ENCODE measurements at places on chromosomes 12 and 14.

DNA sequence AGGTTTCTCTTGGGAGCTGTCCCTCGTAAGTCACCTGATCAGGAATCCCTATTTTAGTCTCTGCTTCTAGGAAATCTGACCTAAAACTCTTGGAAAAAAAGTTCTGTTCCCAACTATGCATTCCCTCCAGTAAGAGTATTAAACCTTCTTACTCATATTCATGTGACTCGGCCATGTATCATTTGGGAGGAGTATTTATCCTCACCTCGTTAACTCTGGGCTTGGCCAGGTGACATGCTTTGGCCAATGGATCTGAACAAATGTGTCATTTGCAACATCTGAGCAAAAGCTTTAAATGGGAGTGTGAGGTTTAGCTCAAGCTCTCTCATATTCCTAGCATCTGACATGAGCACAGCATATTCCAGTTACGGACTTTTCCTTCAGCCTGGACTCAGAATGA, 226.8 kb downstream of the NUAK1 start:
- DNase-seq: no peak

DNA sequence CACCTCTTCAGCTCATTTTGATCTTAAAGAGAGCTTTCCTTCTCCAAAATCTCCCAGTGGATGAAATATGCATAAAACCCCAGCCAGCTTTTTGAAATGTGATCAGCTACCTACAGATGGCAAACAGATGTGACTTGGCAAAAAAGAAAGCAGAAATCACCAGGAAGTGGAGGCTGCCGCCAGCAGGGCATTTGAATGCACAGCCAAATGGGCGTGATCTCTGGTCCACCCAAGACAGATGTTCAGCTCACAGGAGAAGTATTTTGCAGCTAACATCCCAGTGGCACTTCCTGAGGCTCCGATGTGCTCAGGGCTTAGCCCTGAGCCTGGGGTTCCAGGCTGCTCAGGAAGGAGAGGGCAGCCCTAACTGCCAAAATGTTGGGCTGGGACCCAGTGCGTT, 78.3 kb downstream of the LGMN start:
- DNase-seq: no peak

DNA sequence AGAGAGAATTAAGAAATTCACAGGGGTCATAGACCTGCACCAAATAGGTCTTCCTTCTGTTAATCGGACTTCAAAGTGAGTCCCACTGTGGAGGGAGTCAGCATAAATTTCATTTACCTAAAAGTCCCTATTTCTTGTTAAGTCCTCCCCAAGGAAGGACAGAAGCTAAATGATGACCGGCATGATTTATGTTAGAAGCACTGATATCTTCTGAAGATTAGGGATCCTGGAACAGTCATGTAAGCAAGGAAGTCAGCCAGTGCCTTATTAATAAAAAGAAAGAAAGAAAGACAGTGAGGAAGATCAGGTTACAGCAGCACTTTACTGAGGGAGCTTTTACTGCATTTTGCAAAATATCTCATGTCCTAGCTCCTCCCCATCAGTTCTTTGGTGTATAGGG, 287.5 kb downstream of the FOXG1 start:
- DNase-seq: no peak

- DNase-seq: no peak
Observed at GRCh38 chr14:51074701-51075385, 20.1 kb downstream of the TRIM9 start.

- no peak for DNase-seq
Observed at GRCh38 chr12:128662101-128662500, 161.7 kb downstream of the SLC15A4 start.

GRCh38 chr12:123034022-123034541, 53.6 kb downstream of the ARL6IP4 start:
- DNase-seq: no peak

DNA sequence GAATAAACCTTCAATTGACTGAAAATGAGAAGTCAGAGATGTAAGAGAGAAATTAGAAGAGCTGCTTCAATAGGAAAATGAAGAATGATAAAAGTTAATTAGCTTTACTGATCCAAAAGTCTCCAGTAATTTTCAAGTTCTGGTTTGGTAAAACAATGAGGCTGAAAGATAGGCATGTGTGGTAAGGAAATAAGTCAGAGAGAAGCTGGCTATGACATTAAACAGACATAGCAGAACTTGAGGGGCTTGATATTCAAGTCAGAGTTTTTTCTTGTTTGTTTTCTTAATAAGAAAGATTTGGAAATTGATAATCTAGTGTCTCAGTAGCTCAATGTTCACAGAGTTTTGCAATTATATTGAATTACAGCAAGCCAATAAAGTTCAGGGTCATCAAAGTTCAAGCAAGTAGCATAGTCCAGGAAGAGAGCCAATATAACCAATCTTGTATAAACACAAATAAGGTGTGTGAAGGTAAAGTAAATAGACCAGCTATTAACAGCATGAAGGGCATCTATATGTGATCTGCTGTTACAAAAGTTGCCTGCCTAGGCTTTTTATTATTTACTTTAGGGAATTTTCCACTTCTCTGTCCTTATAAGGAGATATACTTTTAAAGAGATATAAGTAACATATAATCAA, 1111.5 kb downstream of the TRHDE start:
- DNase-seq: no peak

DNA sequence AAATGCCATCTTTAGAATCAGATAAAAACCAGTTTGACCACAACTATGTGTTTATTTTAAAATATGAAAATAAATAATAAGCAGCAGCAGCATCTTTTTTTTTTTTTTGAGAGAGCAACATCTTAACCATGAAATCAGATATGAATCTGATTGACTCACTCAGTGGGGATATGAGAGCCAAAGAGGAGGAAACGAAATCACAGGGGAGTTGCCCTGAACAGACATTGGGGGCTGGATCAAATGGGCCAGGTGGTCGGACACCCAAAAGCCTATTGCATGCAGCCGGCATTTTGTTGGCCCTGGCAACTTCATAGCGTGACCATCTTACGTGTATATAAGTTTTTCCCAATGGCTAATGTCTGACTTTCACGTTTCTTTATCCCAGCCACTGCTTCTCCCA, 321.1 kb downstream of the NPAS3 start:
- DNase-seq: no peak

- DNase-seq: no peak
Observed at GRCh38 chr12:57549203-57549908, 488 bp upstream of the KIF5A start.

DNA sequence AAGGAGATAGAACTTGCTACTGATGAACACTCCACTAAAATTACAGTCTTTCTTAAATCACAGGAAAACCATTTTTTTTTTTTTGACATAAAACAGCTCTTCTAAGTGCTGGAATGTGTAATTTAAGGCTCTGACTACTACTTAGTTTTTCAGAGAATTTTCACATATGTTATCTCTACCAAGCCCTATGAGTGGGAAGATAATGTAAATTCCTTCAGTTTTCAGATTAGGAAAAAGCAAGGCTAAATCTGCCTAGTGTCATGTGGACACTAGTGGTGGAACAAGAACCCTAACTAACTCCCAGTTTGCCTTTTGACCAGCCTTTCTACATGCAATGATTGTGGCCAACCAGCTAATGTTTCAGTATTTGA, 37.3 kb upstream of the CSRP2 start:
- no peak for DNase-seq

DNA sequence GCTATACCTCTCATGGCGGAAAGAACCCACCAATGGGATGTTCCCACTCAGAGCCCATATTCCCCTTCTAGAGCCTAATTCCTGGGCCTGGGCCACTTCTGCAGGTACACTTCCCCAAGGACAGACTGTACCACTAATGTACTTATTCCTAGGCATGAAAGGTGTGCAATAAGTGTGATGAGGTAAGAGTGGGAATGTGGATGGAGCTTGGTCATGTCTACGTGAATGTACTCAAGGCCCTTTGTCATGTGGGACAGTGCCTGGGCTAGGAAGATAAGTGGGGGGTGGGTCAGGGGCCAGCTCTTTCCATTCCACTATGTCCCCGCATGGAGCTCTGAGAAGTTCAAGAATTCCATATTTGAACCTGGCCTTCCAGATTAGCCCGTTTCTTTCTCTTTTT, 63.4 kb upstream of the FUT8 start:
- no peak for DNase-seq

GRCh38 chr14:88130057-88130432, 125.1 kb downstream of the GPR65 start:
- DNase-seq: no peak

- no peak for DNase-seq
Observed at GRCh38 chr14:72625689-72626088, 268.2 kb downstream of the DPF3 start.

GRCh38 chr14:63431466-63431865, 111.7 kb downstream of the PPP2R5E start:
- DNase-seq: no peak

GRCh38 chr14:85334316-85334715, 195.6 kb upstream of the FLRT2 start:
- DNase-seq: no peak

- DNase-seq: no peak
Observed at GRCh38 chr14:44279357-44279756, 227.7 kb downstream of the FSCB start.

- DNase-seq: no peak
Observed at GRCh38 chr12:53722450-53723041, 4.7 kb downstream of the CALCOCO1 start.

DNA sequence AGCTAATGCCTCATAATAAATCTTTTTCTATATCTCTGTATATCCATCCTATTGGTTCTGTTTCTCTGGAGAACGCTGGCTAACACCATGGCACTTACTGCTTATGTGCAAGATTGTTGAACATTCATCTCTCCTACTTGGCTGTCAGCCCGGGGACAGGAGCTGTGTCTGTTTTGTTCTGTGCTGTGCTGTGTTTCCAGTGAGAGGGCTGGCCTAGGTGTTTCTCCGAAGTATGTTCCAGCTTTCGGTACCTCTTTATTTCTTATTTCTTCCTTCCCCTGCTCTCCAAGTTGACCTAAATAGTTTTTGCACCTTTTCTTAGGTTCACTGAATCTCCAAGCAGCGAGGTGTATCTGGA, 18.8 kb upstream of the NR4A1 start:
- DNase-seq: no peak

- no peak for DNase-seq
Observed at GRCh38 chr14:104262515-104263514, 124.4 kb downstream of the KIF26A start.

- DNase-seq: no peak
Observed at GRCh38 chr14:32934881-32935633, 3.6 kb upstream of the NPAS3 start.

- DNase-seq: no peak
Observed at GRCh38 chr14:60275932-60276331, 26.9 kb downstream of the PPM1A start.

DNA sequence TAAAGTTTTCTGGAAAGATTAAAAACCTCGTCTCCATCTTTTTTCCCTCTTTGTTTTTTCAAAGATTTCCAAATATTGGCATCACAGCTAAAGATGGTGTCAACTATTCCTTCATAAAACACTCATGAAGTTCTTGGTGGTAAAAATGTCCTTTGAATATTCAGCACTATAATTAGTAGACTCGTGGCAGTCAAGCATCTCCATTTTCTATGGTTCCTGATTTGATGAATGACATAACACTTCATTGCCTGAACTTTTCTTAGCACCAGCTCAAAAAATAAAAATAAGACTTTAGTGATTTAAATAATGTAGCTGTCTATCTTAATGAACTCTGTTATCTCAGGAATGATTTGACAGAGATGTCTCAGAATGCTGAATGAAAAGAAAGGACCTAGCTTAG, 19.7 kb downstream of the UBE2N start:
- DNase-seq: no peak

- no peak for DNase-seq
Observed at GRCh38 chr14:45838597-45838996, 585.6 kb upstream of the MIS18BP1 start.

GRCh38 chr12:5861416-5861815, 83.6 kb downstream of the ANO2 start:
- no peak for DNase-seq

GRCh38 chr12:76025601-76026575, 5.7 kb downstream of the PHLDA1 start:
- DNase-seq: no peak

GRCh38 chr14:24680516-24680915, 46.5 kb upstream of the GZMB start:
- no peak for DNase-seq

DNA sequence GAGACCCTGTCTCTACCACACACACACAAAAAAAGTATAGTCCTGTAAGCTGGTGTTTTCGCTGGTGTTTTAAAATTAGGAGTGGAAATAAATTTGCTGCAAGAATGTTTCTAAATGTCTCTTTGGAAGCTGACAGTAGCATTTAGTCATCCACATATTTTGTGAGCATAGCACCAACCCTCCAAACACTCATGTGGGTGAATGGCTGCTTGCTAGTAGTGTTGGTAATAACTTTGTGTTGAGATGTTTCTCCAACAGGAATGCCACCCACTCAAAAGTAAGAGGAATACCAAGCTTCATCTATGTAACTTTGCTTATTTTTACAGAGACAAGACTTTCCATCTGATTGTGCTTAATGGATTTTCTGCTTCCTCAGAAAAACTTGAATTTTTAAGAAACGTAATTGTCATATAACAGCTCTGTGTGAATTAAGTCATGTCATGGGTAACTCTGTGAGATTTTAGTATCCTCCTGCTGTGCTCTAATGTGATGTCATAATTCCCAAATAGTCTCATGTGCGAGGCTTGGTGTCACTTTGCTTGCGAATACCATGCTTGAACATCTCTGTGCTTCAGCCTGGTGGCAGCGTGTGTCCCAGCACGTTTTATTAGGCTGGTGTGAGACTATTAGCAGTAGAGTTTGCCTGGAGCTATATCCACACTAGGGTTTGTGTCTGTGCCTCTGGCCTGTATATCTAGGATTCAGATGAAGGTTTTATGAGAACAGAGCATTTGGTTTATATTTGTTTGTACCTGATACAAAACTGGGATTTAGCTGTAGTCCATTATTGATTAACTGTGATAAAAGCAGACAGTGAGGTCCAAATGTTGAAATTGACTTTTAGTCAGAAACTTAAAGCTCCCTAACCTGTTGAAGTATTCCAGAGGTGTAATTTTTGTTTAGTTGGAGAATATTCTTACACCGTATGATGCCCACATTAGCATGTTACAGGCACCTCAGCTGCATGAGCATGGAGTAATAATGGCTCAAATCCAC, 80.5 kb downstream of the FBXW8 start:
- DNase-seq: no peak

- DNase-seq: peak; percentile 57
Observed at GRCh38 chr12:131830335-131830913, 2.2 kb downstream of the MMP17 start.

GRCh38 chr12:61713121-61713520, 547.1 kb upstream of the USP15 start:
- DNase-seq: no peak

- DNase-seq: no peak
Observed at GRCh38 chr12:47360093-47360480, 280.3 kb upstream of the AMIGO2 start.

Data from stimulated activated naive B cell treated with anti-CD40 and anti-IgM and Interleukin-4, amounts not matched to agents 10 μg/mL and 1 μg/mL and 100 μg/mL, for 72 hours (primary cell).